Foreskin keratinocyte (primary cell): ENCODE measurements at places on chromosomes 4 and X.

GRCh38 chr4:147128787-147129186 lies 183.1 kb upstream of the TTC29 start:
- no peak for DNase-seq

- DNase-seq = no peak
Observed at GRCh38 chr4:5156682-5157081, 105.4 kb downstream of the STK32B start.

DNA sequence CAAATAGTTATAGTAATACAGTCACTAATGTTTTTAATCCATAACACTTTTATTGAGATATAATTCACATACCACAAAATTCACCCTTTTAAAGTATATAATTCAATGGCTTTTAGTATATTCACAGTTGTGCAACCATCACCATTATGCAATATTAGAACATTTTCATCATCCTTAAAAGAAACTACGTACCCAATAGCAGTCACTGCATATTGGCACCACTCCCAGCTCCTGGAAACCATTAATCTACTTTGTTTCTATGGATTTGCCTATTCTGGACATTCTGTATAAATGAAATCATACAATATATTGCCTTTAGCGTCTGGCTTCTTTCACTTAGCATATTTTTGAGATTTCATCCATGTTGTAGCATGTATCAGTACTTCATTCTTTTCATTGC lies 99.3 kb downstream of the AMMECR1 start:
- DNase-seq = peak; percentile 52

DNA sequence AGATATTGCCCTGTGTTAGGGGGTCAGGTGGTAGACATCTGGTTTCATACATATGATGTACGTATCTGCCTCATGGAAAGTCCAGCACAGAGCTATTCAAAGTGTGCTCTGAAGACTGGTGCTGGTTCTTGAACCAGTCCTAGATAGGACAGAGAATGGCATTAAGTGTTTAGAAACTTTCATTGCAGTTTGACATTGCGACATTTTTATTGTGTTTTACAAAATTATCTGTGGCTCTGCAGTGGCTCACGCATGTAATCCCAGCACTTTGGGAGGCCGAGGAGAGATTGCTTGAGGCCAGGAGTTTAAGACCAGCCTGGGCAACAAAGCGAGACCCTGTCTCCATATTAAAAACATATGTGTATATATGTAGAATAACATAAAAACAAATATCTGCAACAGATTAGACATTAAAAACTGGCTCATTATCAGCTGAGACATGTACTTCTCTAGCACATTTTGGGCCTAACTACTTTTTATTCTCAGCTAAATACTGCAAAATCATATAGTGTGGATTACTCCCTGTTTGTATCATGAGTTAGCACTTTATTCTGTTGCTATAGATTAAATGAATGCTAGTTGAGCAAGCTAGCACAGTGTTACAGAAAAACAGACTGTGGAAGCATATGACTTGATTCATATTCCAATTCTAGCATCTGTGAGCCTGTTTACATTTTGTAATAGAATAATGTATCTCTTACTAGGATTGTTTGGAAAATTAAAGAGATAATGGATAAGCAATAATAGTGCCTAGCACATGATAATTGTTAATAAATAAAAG lies 57.1 kb downstream of the USP9X start:
- no peak for DNase-seq
